Hematopoietic multipotent progenitor cell (in vitro differentiated cells): ENCODE measurements at places on chromosomes 1 and 21.

DNA sequence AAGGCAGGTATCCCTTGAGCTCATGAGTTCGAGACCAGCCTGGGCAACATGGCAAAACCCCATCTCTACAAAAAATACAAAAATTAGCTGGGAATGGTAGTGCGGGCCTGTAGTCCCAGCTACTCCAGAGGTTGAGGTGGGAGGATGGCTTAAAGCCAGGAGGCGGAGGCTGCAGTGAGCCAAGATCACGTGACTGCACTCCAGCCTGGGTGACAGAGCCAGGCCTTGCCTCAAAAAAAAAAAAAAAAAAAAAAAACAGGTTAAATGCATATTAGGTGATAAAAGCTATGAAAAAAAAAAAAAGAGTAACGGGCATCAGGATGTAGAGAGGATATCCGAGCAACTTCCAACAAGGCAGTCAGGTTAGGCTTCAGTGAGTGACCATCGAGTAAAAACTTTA lies 2.8 kb upstream of the SRRM1 start:
- DNase-seq = no peak

DNA sequence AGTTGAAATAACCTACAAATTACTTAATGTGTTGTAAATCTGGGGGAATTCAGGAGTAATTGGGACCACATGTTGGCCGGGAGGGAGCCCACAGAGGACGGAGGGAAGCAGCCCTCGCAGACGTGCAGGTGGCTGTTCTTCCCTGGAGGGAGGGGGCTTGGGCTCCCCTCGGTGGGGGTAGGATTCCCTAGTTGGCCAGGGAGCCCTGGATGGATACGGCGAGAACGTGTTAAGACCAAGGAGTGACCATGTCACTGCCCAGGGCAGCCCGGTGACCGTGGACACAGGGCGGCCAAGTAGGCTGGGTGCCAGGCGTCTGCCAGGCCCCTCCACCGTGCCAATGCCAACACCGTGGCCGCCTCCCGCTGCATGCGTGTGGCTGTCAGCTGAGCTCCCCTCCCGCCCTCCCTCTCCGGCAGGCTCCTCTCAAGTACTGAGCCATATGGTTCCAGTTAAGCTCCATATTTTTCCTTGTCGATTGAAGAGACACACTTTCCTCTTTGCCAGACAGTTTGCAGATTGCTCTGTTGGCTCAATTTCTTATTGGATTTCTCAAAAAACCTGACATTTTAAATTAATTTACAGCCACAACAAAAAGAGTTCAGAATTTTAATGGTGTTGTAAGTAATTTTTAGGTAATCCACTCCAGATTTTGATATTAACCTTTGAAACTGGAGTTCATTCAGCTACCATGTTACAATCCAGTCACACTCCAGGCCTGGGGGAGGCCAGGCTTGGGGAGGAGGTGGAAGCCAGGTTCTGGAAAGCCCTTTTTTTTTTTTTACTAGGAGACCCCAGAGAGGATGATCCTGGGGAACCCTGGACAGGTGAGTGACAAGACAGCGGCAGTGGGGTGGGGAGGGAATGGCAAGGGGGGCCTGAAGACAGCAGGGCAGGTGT lies 71.2 kb downstream of the CASZ1 start:
- DNase-seq = no peak

- DNase-seq = no peak
These were observed 272.3 kb upstream of the ST6GALNAC5 start for GRCh38 chr1:76595024-76595423.

DNA sequence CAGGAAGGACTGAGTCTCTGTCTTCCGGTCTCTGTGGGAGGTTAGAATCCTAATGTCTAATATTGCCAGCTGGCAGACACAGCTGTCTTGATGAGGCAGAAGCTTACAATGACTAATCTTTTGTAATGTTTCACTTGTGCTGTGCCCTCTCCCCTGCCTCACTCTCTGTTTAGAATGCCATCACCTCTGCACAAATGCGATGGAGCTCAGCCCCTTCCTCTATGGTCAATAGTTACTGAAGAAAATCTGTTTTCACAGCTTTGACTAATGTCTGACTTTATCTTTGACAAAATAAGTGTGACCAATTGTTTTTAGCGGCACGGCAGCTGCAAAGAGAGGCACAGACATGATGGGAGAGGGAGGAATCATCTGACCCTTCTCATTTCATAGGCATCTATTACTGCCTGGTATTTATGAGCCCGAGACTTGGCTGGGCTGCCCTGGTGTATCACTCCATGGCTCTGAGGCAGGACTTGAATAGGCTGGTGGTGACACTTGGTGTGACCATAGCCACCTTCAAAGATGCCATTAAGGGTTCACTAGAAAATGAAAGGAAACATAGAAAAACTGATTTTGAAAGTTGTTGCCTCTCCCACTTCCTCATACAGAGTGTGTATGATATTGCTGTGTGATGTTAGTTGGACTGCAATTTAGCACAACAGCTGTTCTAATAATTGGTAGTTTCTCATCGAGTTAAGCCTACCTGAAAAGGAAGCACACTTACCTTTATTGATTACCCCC lies 163.2 kb upstream of the NBPF11 start:
- DNase-seq = no peak

DNA sequence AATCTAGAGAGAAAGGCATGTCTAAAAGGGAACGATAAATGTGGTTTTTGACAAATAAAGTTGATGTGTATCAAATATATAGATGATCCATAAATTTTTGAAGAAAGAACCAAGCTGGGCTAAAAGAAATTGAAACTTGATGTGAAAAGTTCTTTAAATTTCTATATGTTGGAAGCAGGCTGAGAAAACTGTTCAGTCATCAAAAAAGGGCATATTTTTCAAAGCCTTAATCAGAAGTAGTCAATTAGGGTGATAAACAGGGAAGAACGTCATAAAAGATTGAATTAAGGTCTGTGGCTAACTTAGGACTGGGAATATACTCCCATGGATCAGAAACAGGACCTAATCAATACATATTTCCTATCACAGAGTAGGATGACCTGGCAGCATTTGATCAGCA lies 211.4 kb upstream of the ZRANB2 start:
- no peak for DNase-seq

GRCh38 chr1:85225624-85226380 lies 25.0 kb upstream of the SYDE2 start:
- DNase-seq = no peak

GRCh38 chr1:52296345-52296744 lies 69.7 kb downstream of the CC2D1B start:
- DNase-seq = peak; percentile 29

DNA sequence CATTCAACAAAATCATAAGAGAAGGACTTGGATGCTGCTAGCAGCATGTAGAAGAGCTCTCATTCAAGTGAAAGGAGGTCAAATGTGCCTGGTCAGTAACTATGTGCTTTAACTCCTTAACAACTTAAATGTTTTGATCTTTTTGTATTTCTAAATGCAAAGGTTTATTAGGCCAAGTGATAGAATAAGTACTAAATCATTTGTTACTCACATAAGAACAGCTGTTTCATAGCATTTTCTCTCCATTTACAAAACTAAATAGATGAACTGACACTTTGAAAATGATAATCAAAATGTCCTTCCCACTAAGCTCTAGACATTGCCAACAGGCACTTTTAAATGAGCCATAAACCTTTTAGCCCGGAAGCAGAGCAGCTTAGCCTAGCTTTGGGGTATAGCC lies 254.3 kb upstream of the PRMT6 start:
- DNase-seq = no peak

DNA sequence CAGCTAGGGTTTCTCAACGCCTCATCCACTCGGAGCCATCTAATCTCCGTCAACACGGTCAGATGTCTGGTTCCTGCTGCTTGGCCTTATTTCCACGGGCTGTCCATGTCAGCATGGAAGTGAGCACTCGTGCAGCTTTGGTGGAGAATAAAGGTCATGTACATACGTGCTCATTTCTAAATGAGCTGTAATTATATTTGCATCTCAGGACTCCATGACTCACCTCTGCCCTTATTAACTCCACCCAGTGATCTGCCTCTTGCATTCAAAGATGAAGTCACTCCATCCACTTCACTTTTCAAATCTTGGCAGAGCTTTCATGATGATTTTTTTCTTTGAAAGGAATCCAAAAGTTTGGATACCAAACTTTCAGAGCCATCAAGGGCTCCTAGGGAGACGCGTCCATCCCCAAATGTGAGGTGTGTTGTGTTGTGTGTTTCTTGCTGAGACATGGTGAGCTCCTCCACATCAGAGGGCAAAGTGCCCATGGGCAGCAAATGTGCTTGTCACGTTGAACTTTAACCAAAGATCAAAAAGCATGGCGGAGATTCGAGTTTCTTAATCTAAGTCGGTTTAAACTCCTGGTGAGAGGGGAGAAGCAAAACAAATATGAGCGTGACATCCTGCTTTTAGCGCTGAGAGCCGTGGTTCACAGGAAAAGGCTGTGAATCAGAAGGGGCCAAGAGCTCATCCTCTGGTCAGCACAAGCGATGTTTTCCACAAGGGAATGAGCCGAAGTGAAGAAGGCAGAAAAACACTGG lies 68.6 kb upstream of the ERRFI1 start:
- DNase-seq = no peak

- no peak for DNase-seq
These were observed 58.7 kb upstream of the LRRN2 start for GRCh38 chr1:204744107-204744779.

GRCh38 chr1:112335351-112335750 lies 60.7 kb upstream of the CTTNBP2NL start:
- no peak for DNase-seq

DNA sequence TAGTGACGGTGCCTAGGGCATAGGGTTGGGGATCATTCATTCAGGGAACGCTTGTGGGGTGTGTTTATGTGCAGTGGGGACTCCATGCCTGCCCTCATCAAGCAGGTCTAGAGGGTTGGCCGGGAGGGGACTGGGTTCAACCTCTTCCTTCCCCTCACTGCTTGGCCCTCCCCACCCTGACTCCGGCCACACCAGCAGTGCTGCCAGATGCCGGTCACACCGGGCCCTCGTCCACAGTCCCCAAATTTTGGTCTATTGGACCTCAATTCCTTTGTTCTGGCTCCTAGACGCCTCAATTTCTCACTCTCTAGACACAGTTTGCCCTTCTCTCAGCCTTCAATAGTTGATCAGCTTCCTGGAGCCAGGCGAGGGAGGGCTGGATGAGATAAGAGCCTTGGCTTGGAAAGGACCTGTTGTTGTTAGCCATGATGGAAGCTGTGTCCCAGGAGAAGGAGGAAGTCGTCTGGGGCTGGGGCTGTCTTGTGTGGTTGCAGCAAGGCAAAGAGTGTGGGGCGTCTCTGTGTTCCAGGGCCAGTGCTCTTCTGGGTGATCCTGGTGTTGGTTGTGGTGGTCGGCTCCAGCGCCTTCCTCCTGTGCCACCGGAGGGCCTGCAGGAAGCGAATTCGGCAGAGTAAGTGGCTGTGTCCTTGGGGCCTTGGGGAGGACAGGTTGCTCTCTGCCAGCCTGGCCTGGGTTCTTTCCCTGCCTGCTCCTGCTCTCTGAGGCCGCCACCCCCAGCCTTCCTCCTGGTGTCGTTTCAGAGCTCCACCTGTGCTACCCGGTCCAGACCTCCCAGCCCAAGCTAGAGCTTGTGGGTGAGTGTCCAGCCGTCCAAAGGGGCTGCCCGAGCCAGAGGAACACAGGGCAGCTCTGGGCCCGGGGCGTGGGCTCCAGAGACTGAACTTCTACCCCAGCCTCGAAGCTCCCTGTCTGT lies 41.1 kb upstream of the TNFRSF1B start:
- DNase-seq = no peak

GRCh38 chr1:22611530-22611947 lies 24.9 kb upstream of the C1QA start:
- peak; percentile 54 for DNase-seq

DNA sequence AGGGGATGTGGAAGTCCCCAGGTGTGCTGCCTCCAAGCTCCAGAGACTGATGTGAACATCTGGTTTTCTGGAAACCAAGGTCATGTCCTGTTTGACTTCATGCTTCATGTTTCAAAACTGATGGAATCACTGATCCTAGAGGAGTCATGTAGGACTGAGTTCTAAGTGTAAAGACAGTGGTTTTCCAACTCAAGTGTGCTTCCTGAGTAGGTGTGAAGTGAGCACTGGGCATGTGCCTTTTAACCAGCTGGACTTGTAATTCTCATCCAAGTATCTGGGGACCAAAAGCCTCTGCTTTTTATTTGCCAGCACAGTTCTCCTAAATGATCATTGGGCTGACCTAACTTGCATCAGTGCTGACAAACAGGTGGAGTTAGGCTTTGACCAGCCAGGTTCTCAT lies 36.9 kb downstream of the ABCA4 start:
- DNase-seq = no peak

DNA sequence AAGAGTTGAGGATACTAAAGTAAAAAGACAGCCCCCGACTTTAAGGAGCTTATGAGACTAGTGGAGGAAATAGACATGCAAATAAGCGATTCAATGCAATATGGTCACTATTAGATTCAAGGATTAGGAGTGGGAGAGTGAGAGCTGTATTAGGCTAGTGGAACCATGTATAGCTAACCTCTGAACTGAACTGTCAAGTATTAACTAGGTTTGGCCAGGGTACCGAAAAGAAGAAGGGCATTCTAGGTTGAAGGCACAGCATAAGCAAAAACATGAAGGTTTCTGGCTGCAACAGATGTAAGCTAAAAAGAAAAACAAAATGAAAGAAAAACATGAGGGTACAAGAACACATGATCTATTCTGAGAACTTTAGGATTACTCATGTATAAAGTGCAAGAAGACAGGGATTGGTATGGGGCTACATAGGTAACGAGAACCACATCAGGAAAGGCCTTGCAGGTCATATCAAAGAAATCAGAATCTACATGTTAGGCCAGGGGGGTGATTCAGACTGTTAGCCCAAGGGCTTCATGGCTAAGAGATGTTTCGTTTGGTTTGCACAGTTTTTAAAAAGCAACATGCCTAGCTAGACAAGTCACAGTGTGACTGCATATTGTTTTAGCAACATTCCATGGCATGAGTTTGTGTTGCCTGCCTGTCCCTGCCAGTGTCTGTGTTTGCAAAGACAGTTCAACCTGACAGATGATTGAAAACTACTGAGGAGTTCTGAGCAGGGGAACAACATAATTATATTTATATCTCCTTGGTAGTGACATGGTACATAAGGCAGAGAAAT lies 54.4 kb upstream of the HAO2 start:
- DNase-seq = no peak

DNA sequence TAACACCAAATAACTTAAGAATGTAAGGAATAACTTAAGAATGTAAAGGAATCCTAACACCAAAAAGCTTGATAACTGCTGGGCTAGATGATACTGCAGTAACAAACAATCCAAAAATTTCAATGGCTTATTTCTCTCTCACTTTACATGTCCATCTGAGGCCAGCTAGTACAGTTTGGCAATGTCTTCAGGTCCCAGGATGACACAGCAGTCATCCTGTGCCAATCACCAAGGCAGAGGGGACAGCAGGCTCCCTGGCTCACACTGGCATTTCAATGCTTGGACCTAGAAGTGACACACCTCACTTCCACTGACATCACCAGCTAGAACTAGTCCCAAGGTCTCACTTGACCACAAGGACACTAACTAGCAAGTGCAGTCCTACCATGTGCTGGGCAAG lies 15.3 kb downstream of the DNAJC11 start:
- no peak for DNase-seq

DNA sequence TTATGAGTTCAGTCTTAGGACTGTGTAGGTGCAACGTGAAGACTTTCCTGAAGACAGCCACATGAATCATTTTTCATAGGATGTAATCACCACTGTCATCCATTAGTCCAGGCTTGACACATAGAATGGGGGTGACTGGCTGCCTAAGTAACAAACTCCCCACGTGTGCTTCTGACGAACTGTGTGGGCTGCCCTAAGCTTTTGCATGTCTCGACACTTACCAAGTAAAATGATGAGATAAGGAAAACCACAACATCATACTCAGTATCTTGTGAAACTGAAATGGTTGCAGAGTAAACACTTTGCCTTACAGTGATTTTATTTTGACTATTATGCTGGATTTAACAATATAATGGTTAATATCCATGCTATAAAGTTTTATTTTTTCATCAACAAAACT lies 19.5 kb downstream of the ERG start:
- DNase-seq = no peak

- DNase-seq = peak; percentile 34
These were observed 2.6 kb upstream of the GLUL start for GRCh38 chr1:182394055-182394775.
